ENCODE measurements at places on chromosomes 5 and 9.

GRCh38 chr5:110651507-110651906 lies 75.0 kb downstream of the TMEM232 start:
- DNase-seq, result no peak

DNA sequence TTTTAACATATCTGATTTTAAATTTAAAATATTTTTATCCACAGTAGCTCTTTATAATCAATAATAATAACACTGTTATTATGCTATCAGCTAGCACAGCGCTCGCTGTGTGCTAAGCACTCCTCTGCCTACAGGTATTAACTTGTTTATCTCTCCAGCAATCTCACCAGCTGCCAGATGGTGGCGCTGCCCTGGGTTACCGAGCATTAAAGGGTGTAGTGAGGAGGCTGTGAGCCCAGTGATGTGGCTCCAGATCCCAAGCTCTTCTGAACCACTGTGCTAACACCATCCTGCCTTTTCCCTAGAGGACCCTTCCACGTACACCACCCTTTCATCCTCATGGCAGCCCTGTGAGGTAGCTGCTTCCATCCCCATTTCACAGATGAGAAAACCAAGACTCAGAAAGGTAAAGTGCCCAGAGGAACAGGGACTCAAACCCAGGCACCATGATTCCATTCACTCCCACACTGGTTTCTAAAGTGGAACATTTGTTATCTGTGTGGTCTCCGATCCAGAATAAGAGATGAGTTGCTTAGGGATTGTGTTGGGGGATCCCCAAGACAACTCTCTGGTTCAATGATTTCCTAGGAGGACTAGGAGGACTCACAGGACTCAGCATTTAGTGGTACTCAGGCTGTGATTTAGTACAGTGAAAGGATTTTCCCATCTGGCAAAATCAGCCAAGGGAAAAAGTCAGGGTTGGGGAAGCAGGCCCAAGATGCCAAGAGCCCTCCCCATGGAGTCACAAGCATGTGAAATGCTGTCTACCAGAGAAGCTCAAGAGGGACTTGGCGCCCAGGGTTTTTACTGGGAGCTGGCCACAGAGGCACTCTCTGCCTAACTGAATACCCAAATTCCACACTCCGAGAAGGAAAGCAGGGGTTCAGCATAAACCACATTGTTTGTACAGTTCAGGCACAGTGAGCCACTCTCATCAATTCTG lies 7.0 kb downstream of the IGFBPL1 start:
- no peak for DNase-seq

- DNase-seq, result no peak
Measured at GRCh38 chr5:173629628-173630027, 13.2 kb upstream of the BOD1 start.

GRCh38 chr5:107997338-107997980 lies 326.7 kb upstream of the EFNA5 start:
- no peak for DNase-seq

- DNase-seq, result no peak
Measured at GRCh38 chr9:105064248-105065097, 136.5 kb upstream of the ABCA1 start.

GRCh38 chr9:135583688-135584011 lies 22.1 kb downstream of the PAEP start:
- no peak for DNase-seq

GRCh38 chr9:90948156-90948555 lies 146.5 kb downstream of the SYK start:
- DNase-seq, result no peak

DNA sequence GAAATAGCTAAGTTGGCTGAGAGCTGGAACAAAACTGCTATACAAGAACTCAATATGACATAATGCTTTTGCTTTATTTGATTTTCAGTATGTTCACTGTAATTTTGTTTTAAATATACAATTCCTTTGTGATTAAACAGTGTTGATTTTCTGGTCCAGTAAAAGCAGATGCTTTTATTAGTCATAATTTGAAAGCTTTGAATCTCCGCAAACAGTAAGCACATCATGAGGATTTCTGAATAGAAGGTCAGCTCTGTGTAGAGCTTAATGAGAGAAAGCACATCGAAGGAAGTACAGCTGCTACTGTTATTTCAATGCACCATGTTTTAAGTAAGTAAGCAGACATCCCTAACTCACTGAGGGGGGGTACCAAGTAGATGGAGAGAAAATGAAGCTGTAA lies 701.3 kb upstream of the ACO1 start:
- DNase-seq, result no peak

DNA sequence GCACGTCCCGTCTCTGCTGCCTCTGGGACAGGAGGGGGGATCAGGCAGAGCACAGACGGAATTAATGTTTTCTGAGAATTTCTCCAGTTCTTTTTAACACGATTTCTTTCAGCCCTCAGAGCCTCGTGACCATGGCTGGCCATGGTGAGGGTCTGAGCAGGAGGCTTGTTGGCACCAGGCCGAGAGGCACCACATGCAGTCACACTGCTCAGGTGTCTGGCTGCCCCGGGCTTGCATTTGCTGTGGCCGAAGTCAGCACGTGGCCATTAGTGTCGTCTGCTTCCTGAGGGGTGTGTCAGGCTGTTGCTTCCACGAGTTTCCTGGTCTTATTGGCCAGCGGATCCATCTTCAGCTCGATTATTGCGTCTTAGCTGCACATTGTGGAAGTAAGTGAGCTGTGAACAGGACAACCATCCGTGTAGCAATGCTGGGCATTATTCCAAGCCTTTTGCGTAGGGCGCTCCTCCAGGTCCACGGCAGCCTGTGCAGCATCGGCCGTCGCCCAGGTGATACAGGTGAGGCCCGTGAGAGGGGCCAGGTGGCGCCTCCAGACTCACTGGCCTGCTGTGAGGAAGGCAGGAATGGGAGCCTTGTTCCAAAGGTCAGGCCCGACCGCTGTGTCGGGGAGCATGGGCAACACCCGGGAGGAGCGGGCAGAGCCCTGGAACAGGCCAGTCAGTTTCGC lies 114.2 kb upstream of the CACNA1B start:
- DNase-seq, result no peak

GRCh38 chr9:100072805-100073204 lies 26.0 kb downstream of the ERP44 start:
- DNase-seq, result no peak

- DNase-seq, result no peak
Measured at GRCh38 chr9:18194316-18194715, 279.6 kb upstream of the ADAMTSL1 start.

DNA sequence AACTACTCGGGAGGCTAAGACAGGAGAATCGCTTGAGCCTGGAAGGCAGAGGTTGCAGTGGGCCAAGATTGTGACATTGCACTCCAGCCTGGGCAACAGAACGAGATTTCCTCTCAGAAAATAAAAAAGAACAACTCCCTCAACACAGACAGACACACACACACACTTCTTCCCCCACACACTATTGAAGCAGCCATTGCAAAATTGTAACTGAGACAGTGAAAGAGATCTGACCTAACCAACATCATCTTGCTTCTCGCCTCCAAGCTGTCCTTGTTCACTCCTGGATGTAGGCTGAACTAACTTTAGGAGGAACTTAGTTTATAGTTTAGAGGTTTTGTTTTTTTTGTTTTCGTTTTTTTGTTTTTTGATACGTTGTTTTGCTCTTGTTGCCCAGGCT lies 13.0 kb upstream of the PLIN2 start:
- no peak for DNase-seq

DNA sequence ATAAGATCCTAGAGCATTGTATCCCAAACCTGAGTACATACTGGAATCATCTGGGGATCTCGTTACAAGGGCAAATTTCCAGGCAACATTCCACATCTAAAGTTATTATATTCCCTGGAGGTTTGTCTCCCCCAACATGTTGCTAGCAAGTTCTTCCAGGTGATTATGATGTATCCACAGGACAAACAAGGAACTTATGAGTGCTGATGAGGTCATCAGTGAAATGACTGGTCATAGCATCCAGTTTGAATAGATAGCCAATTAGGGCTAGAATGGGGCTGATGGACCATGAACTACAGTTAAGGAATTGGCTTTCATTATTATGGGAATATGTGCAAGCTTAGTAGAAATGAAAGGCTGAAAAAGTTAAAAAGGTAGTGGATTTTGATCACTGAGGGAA lies 115.2 kb downstream of the CWC27 start:
- no peak for DNase-seq

GRCh38 chr9:135506327-135507103 lies 6.0 kb downstream of the MRPS2 start:
- no peak for DNase-seq

GRCh38 chr9:92377876-92378275 lies 26.5 kb downstream of the OGN start:
- DNase-seq, result no peak

DNA sequence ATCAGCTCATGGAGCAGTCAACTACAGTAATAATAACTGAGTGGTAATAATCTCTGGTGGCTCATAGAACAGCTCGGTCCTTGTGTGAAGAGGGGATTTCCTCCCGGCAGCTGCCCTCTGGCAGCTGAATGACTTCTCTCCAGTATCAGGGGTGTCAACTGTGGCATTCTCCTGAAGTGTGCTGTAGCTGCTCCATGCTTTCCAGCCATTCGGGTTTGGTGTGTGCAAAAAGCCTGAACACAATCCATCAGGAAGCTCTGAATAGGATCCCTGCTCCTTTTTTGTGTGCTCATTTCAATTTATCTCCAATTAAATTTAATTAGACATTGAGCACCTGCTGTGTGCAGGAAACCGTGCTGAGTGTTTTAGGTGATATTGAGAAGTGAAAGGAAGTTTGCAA lies 59.8 kb upstream of the BARX1 start:
- DNase-seq, result no peak

DNA sequence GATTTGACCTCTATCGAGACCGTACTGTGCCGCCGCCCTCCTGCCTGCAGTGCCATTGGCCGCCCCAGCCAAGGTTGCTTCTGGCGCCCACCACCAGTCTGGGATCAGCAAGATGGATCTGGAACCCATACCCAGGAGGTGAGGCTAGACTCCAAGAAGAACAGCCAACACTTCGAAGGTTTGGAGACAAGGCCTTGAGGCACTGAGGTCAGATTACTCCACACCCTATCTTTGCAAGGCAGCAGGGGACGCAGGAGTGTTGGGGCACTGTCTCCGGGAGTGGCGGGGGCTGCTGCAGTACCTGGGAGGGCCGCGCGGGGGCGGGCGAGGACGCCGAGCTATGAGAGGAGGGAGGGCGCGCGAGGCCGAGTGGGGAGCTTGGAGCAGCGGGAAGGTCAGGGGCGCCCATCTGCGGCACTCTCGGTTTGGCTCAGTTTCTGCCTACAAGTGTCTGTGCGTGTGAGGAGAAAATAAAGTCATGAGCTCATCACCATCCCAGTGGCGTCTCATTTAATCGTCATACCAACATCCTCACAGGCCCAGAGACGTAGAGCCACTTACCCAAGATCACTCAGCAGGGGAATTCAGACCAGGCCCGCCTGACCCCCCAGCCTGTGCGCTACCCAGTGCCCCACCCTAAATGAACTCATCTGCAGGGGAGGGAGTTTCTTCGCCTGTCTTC lies 20.5 kb upstream of the PSD2 start:
- DNase-seq, result peak; percentile 52

DNA sequence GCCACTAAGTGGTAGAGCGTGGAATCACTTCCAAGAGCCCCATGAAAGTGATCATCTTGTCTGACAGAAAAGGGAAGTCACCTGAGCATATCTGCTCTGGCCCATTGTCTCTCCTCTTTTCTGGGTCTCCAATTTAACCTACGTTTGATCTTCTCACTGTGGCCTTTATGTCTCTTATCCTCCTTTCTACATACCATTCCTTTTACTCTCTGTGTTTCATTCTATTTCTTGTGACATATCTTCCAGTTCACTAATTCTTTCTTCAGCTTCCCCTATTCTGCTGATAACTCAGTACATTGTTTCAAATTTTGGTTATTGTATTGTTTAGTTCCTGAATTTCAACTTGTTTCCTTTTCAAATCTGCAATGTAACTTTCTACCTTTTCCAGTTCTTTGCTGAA lies 132.5 kb downstream of the GPBP1 start:
- no peak for DNase-seq

All from activated gamma-delta T cell (primary cell).